ENCODE measurements at places on chromosomes 2 and 18.
A peak's percentile ranks its signal among the peaks of the same experiment; 100 is the strongest.

DNA sequence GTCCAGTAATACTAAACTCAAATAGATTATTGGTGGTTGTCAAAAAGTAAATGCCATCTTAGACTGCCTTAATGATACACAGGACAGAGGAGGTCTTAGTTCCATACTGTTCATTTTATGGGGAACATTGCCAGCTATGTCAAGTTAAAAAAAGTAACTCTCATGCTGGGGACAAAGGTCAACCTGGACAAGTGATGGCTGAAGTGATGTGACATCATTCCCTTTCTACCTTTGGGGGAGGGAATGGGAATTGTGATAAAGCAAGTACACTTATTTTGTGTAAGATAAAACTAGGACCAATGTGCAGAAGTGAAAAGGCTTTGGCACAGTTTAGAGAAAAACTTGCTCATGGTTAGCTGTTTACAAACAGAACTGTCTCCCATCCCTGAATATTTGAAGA, 24.0 kb upstream of the SNORC start:
- no peak for DNase-seq

DNA sequence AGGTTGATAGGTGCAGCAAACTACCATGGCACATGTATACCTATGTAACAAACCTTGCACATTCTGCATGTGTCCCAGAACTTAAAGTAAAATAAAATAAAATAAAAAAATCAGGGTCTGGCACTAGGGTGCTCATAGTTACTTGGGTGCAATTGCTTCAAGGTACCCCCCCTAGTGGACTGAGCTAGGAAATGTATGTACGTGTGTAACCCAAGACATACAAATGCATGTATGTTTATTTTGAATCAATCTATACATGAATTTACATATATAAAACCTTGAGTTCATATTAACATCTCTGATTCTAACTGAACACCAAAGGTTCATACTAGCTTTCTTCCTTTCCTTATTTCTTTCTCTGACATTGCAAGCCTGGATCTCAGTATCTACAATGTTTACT, 51.5 kb downstream of the USP37 start:
- DNase-seq: no peak

DNA sequence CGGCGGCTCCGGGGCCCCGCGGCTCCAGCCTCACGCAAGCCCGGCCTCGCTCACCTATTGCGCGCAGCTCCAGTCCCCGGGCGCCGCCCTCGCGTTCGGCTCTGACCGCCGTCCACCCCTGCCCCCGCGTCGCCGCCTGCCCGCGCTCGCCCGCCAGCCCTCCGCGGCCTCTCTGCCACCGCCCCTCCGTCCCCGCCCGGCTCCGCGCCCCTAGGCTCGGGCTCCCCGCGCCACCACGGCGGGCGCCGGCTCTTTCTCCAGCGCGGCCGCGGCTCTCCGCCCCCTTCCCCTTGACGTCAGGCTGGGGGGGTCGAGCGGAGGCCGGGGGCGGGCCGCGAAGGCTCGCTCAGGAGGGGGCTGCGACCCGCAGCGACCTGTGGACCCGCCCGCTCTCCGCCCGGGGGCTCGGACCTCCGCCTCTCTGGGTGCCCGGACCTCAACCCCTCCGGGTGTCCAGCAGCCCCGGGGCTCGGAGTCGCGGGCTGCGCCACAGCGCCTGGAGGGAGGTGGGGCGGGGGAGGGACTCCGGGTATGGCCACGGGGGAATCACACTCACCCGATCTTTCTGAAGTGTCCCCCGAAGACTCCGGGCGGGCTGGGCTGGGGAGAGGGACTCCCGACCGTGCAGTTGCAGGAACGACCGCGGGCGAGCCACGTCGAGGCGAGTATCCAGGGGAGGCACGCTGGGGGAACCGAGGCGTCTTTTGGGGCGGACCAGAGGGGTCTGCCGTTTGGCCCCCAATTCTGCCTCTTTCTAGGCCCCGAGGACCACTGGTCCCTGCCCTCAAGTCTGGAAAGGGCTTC, at the start of gene SEMA4C:
TSS of gene SEMA4C (minus strand) at position 259 of the 804 bp plus-strand sequence. CDS start 2,194 bp downstream, outside the sequence.
- DNase-seq: no peak

GRCh38 chr2:201396595-201396994, 39.5 kb upstream of the FLACC1 start:
- DNase-seq: no peak

DNA sequence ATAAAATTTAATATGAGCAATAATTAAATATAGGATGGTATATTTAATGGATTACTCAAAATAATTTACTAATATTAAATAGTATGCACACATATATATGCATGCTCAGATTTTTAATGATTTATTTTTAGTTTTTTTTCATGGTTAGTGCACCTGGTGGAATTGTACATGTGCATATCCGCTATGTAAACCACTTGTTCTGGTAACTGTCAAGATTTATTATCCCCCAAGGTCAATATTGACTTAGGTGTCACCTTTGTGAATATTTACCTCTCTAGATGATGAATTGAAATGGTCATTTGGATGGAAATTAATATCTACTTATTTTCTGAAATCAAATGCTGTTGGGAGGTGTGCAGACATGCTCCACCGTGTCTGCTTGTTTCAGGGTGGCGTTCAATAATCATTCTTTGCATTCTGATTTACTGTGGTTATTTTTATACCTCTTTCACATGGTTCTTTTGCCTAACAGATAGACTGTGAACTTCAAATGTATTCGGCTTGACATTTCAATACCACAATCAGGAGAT, 14.7 kb downstream of the CNTNAP5 start:
- no peak for DNase-seq

DNA sequence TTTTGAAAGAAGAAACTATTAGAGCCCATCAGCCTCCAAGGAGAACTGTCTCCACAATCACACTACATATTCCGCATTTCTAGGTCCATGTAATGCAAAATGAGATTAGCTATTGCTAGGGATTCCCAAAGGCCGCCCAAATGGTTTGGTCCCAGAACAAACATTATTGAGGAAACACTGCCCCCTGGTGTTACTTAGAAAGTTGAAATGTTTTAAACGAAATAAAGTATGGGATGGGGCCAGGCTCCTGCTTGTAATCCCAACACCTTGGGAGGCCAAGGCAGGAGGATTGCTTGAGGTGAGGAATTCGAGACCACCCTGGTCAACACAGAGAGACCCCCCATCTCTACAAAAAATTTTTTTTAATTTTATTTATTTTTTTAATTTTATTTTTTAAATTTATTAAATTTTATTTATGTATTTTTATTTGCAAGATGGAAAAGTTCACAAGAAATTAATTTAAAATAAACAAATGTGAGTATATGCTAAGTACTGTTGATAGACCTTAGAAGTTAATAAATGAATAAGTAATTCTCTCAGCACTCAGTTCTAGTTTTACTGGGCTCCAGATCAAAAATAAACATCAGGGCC, 5.5 kb downstream of the NHEJ1 start:
- no peak for DNase-seq

DNA sequence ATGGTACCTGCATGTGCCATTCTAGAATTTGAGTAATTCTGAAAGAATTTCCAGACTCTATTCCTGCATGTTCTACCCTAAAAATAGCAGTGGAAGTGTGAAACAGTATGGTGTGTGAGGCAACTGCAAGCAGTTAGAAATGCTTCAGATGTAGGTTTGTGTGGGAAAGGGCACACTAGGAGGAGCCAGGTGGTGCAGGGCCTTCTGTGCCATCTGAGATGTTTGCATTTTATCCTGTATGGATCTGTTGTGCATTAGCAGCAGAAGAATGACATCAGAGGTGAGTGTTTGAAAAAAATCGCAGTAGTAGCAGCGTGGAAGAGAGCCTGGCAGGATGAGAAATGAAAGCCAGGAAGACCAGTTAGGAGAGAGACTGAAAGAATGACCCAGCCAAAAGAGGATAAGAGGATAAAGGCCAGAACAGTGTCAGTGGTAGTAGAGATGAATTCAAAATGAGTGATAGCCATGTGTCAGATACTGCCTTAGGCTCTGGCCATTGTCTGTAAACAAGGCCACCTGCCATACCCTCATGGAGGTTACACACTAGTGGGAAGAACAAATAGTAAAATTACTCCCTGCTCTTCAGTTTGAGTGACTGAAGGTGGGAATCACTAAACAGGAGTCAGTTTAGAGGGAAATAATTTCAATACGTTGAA, 142.2 kb downstream of the PKP4 start:
- DNase-seq: no peak

- DNase-seq: no peak
Measured at GRCh38 chr2:43212931-43213330, 13.5 kb downstream of the ZFP36L2 start.

- DNase-seq: peak; percentile 27
Measured at GRCh38 chr2:37570773-37571586, 100.5 kb downstream of the CDC42EP3 start.

DNA sequence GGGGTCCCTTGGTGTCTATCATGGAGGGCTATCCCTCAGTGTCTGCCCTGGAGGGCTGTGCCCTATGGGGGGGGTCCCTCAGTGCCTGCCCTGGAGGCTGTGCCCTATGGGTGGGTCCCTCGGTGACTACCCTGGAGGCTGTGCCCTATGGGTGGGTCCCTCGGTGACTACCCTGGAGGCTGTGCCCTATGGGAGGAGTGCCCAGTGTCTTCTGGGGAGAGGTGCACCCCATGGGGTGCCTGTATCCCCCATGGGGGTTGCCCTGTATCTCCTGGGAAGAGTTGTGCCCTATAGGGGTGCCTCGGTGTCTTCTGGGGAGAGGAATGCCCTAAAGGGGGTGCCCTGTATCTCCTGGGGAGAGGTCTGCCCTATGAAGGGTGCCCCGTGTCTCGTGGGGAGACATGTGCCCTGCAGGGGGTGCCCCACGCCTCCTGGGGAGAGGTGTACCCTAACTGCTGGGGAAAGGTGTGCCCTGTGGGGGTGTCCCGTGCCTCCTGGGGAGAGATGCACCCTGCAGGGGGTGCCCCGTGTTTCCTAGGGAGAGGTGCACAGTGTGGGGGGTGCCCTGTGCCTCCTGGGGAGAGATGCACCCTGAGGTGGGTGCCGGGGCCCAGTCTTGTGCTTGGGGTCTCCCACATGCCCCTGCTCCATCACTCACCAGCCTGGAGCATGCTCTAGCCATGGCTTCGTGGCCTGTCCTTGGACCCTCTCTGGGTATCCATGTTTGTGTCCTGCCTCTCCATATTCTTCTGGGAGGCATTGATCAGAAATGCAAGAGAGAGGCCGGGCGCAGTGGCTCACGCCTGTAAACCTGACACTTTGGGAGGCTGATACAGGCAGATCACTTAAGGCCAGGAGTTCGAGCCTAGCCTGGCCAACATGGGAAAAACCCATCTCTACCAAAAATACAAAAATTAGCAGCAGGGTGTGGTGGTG, 215.6 kb downstream of the HDAC4 start:
- DNase-seq: no peak

DNA sequence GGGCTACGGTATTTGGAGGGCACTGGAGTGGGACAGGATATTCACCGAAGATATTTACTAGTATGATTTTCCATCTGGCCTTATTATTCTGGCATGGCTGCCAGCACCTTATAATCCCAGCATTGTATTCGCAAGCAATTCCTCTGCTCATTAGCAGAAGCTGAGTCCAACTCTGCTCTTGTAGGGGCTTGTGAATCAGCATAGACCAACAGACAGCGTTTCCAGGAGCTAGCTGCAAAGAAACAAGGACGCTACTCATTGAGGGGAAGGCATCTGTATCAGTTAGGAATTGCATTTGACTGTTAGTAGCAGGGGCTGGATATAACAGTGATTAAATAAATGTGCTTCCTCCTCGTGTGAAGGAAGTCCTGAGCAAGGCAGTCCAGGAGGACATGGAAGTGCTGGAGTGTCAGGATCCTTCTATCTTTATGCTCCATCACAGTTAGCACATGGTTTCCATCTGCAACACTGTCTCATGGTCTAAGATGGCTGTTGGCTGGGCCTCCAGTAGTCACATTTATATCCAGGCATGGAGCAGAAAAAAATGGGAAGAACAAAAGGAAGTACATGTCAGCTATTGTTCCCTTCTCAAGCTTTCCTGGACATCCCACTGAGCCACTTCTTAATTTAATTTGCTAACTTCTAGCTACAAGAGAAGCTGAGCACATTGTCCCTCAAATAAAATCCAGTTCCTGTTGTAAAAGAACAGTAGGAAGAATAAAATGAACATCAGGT, 214.1 kb downstream of the C1D start:
- no peak for DNase-seq

DNA sequence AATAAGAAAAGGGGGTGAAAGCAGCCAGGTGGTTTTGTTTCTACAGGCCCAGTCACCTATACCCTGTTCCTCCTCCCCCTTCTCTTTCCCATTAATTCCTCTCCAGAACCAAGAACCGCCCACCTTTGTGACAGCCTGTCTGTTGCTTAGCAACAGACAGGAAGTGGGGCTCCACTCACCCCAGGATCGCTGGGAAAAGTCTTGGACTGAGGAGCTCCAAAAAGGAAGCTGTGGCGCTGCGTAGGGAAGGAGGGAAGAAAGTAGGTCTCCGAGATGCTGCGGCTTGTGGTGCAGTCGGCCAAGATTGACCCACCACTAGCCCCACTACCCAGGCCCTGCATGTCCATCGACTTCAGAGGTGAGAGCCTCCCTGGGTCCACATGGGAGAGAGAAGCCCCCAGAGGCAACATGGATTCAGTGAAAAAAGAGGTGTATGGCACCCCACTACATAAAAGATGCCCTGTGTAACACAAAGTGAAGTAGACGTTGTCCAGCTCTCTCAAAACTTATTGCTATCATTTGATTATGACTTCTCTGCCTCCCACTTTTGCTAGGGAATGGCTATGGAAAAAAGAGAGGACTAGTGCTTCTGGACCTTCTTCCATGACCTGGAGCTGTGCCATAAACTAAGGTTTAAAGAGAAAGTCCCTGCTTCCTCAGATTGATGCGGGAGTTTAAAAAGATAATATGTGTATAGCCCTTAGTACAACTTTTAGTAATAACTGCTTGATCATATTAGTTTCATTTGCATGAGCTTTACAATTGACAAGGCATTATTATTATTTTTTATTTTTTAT, at the start of gene FER1L5:
TSS of gene FER1L5 (plus strand) at position 201 of the 797 bp plus-strand sequence. CDS start at position 274, 73 bp downstream.
- DNase-seq: no peak

GRCh38 chr2:119741868-119742267, 17.9 kb upstream of the PTPN4 start:
- DNase-seq: no peak

DNA sequence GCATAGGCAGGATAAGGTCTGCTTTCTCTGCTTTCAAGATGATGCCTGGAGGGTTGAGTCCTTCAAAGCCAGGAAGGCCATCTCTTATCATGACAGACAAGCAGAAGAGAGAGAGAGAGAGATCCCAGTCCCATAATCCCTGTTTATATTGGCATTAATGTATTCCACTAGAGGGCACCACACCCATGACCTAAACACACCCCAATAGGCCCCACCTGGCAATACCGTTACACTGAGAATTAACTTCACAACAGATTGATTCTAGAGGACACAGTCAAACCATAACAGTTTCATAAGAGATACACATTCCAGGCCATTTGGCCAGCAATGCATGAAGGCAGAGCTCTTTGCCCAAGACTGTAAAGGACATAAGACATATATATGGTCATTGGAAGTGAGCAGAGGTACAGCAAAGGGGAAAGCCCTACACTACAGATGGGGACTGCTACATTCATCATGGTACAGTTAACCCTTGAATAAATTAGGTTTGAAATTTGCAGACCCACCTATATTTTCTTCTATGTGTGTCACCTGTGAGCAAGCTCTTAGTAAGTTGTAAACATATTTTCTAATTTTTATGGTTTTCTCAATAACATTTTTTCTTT, 1516.1 kb downstream of the RPIA start:
- no peak for DNase-seq

GRCh38 chr18:64882896-64883295, 734.0 kb upstream of the LINC00305 start:
- DNase-seq: no peak

Data from activated CD4-positive, alpha-beta T cell treated with anti-CD3 and anti-CD28 coated beads for 24 hours (primary cell).